ENCODE measurements at places on chromosomes 11 and 22. TPM values are rescaled to one million over a fixed set of nuclear protein-coding genes. Genes with fewer than 3 reads are reported as not detected.

The PHF21B gene
- not detected for total RNA-seq

The DESI1 gene
- total RNA-seq, result 30.8 TPM

The HBD gene
- not detected for total RNA-seq

The OR52A1 gene
- not detected for total RNA-seq

The FHIP1B gene
- 22.2 TPM for total RNA-seq

The P2RY6 gene
- total RNA-seq, result not detected

The PARVB gene
- 18.2 TPM for total RNA-seq

The OR52H1 gene
- not detected for total RNA-seq

The HBG2 gene
- not detected for total RNA-seq

The PPM1F gene
- 15.1 TPM for total RNA-seq

The TESMIN gene
- 7.8 TPM for total RNA-seq

The APLP2 gene
- total RNA-seq, result 18.9 TPM

The LRRC10B gene
- not detected for total RNA-seq
